ENCODE measurements at places on chromosomes 11 and 22.
A peak's percentile ranks its signal among the peaks of the same experiment; 100 is the strongest.

- H3K36me3 ChIP-seq = no peaks in the 10 kb centered on the region
- DNase-seq = no peak
- H3K27ac ChIP-seq = no peak overlapping the region
- H3K4me3 ChIP-seq = no peak overlapping the region
These were observed 16.1 kb downstream of the DGCR2 start for GRCh38 chr22:19105867-19106802.

DNA sequence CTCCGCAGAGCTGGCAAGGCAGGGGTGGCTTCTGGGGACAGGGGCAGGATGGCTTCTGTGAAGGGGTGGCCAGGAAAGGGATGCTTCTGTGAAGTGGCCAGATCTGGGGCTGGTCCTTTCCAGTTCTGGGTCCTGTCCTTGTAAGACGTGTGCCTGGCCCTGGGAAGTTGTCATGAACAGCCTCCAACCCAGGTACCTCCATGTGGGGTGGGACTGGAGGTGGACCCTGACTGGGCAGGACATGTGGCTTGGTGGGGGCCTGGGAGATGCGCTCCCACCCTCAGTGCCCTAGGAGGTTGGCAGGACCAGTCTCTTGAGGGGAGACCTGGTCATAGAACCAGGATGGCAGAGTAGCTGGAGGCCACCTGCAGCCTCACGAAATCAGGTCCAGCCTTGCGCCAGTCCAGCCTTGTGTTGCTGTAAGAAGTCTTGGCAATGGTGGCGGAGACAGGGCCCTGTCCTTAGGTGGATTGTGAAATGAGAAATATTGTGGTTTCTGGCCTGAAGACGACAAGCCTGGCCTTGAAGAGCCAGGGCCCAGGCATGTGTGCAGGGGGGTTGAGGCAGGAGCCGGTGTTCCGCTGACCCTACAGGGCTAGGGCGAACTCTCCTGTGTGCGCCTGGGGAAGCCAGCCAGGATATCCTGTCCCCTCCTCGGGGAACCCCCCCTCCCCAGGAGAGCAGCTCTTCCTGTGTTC lies 2.6 kb downstream of the KCNQ1 start:
- no peak overlapping the region for H3K4me3 ChIP-seq
- H3K4me1 ChIP-seq = peaks cover 9% of the 10 kb centered on the region
- DNase-seq = no peak
- H3K27ac ChIP-seq = no peak overlapping the region

GRCh38 chr11:7651140-7651551 lies 22.2 kb downstream of the CYB5R2 start:
- H3K27ac ChIP-seq = no peak overlapping the region
- H3K4me3 ChIP-seq = no peak overlapping the region
- H3K27me3 ChIP-seq = no peaks in the 10 kb centered on the region
- no peaks in the 10 kb centered on the region for H3K4me1 ChIP-seq
- no peak for DNase-seq
- H3K36me3 ChIP-seq = peaks cover 67% of the 10 kb centered on the region

DNA sequence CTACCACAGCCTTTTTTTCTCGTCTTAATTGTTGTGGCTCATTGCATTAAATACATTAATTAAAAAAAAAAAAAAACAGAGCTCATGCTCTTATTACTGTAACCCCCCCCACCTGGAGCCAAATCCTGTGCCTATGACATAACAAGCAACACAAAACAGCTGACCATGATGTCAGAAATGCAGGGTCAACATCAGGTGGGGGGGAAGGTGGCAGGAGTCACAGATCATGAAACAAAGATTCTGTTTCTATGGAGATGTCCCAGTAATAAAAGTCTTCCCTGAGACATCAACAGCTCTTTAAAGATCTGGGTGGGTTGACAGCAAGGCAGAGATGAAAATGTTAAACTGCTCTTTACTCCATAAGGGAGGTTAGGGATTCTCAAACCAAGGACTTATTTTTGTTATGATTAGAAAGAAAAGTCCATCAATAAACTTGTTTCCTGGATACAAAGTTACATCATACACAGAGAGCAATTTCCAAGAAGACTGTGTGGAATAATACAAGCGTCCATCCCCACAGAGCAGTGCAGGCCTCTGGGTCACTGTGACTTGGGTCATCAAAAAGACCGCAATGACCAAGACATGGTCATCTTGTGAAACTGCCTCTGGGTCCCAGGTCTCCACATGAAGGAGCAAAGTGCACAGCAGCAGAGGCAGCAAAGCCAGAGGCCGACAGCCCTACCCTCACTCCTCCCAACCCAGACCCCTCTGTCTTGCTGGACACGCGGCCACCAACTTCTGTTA lies 42.7 kb upstream of the CYP2D6 start:
- H3K4me1 ChIP-seq = peaks cover 30% of the 10 kb centered on the region
- H3K27ac ChIP-seq = no peak overlapping the region
- H3K36me3 ChIP-seq = peaks cover 16% of the 10 kb centered on the region
- H3K27me3 ChIP-seq = no peaks in the 10 kb centered on the region
- peak; percentile 41 for DNase-seq

DNA sequence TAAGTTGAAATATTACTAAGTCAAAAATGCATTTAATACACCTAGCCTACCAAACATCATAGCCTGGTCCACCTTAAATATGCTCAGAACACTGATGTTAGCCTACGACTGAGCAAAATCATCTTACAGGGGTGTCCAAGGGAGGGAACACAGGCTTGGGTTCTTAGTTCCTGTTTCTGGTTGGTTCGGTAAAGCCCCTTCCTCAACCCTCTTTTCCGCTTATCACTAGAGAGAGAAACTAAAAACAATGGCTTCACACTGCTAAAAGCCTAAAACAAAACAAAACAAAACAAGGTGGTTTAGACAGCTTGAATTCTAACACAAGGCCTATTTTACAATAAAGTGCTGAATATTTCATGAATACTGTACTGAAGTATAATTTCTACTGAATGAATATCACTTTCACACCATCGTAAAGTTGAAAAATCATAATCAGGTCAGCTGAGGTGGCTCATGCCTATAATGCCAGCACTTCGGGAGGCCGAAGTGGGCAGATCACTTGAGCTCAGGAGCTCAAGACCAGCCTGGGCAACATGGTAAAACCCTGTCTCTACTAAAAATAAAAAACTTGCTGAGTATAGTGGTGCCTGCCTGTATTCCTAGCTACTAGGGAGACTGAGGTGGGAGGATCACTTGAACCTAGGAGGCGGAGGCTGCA lies 118.0 kb downstream of the SIK3 start:
- no peak overlapping the region for H3K27ac ChIP-seq
- H3K4me1 ChIP-seq = peaks cover 5% of the 10 kb centered on the region
- H3K36me3 ChIP-seq = no peaks in the 10 kb centered on the region
- no peak overlapping the region for H3K4me3 ChIP-seq
- H3K27me3 ChIP-seq = no peaks in the 10 kb centered on the region

GRCh38 chr11:75541193-75542087 lies 15.7 kb upstream of the GDPD5 start:
- DNase-seq = no peak
- peaks cover 6% of the 10 kb centered on the region for H3K27me3 ChIP-seq
- no peak overlapping the region for H3K27ac ChIP-seq
- H3K36me3 ChIP-seq = no peaks in the 10 kb centered on the region

GRCh38 chr22:43897751-43898261 lies 6.0 kb upstream of the PNPLA5 start:
- no peak overlapping the region for H3K4me3 ChIP-seq
- H3K4me1 ChIP-seq = peaks cover 34% of the 10 kb centered on the region
- peaks cover 13% of the 10 kb centered on the region for H3K27me3 ChIP-seq
- H3K27ac ChIP-seq = no peak overlapping the region

DNA sequence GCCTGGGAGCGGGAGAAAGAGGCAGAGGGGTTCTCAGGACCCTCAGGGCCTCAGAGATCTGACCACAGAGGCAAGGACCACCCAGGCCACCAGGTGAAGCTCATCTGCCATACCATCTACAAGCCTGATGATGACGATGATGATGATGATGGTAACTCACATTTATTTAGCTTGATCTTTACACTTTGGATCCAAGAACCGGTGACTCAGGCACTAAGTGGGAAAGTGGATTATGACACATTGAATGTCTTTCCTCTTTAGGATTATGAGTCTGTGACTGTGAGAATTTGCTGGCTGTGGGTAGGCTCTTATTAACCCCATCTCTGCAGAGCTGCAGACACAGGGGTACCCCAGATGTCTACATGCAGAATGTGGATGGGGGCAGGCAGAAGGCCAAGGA lies 110.3 kb downstream of the DSCAML1 start:
- no peak overlapping the region for H3K27ac ChIP-seq
- H3K36me3 ChIP-seq = no peaks in the 10 kb centered on the region
- H3K27me3 ChIP-seq = peaks cover 42% of the 10 kb centered on the region
- no peaks in the 10 kb centered on the region for H3K4me1 ChIP-seq
- no peak overlapping the region for H3K4me3 ChIP-seq

- peaks cover 37% of the 10 kb centered on the region for H3K4me1 ChIP-seq
- H3K4me3 ChIP-seq = peak within 1 kb of the TSS; percentile 88
- peak; percentile 63 for DNase-seq
- H3K27ac ChIP-seq = peak within 1 kb of the TSS; percentile 86
- H3K27me3 ChIP-seq = no peaks in the 10 kb centered on the region
These were observed at the start of gene ZFTA for GRCh38 chr11:63768237-63769041. Gene ZFTA, minus strand, starts transcription at chr11:63768775. Its CDS starts 153 bp downstream, at chr11:63768622.

DNA sequence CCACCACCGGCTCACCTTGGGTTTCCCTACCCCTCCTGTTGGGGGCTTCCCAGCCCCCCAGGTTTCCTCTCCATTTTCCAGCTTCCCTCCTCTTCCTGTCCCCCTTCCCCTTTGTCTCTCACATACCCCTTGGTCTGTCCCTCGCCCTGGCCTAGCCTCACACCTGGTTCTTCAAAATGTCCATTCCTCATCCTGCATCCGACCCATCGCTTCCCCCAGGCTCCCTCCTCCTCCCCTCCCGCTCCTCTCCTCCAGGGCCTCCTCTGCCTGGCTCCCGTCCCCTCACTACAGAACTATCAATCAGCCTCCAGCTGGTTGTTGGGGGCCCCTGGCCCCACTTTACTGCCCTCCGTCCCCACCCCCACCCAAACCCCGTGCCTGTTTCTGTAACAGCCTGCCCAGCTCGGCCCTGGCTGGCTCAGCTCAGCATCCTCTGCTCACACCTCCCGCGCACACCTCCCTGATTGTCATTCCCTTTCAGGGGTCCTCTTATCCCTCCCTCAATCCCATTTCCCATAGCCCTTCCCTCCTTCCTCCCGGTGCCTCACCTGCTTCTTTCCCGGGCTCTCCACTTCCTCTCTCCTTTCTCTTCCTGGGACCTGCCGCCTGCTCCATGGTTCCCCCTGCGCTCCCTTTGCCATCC lies 1.2 kb downstream of the CNIH2 start:
- H3K27me3 ChIP-seq = peaks cover 13% of the 10 kb centered on the region
- DNase-seq = no peak
- H3K4me3 ChIP-seq = no peak overlapping the region

DNA sequence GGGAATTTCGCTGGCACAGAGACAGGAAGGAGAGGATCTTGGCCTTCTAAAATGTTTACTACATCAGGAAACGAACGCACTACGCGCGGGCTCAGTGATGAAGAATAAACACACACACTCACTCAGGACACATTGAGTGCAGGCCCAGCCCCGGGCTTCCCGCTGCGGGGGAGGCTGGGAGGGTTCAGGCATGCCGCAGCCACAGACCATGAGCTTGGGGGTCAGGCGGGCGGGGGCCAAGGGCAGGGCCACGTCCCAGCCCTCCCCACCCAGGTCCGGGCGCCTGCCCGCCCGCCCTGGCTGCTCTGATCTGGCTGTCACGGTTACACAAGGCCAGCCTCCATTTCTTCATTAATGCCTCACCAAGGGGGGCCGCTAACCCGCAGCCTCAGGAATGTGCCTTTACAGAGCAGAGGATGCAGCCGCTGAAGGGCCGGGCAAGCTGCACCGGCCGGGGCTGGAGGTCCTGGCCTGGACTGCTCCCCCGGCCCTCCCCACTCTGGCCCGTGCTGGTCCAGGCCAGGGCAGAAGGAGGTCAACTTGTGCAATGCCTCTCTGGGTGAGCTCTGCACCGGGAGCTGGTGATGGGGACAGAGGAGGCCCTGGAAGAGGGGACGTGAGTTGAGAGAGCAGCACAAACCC lies 41.7 kb downstream of the IGF2 start:
- H3K27me3 ChIP-seq = no peaks in the 10 kb centered on the region
- peak overlapping the region; percentile 93 for H3K27ac ChIP-seq
- H3K4me3 ChIP-seq = no peak overlapping the region
- peak; percentile 93 for DNase-seq

DNA sequence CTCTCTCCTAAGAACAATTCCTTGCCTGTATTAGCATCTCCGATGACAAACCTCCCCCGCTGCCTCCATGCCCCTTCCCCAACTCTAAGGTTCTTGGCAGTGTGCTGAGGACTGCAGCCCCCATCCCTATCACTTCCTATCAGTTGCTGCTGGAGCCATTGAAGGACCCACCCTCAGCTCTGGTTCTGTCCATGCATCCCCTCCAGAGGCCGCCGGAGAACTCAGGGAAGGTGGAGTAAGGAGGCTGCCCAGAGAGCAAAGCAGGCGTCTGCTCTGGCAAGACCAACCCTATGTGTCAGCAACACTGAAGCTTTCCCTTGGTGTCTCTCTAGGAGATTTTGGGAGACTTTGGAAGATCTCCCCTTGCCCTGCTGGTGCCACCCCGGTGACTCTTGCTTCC lies 1139.5 kb downstream of the TBC1D22A start:
- no peak for DNase-seq
- no peaks in the 10 kb centered on the region for H3K36me3 ChIP-seq
- no peak overlapping the region for H3K27ac ChIP-seq

- no peak for DNase-seq
- no peak overlapping the region for H3K27ac ChIP-seq
- H3K4me3 ChIP-seq = no peak overlapping the region
- no peaks in the 10 kb centered on the region for H3K36me3 ChIP-seq
These were observed 306.8 kb downstream of the CNTN5 start for GRCh38 chr11:99327527-99327926.

DNA sequence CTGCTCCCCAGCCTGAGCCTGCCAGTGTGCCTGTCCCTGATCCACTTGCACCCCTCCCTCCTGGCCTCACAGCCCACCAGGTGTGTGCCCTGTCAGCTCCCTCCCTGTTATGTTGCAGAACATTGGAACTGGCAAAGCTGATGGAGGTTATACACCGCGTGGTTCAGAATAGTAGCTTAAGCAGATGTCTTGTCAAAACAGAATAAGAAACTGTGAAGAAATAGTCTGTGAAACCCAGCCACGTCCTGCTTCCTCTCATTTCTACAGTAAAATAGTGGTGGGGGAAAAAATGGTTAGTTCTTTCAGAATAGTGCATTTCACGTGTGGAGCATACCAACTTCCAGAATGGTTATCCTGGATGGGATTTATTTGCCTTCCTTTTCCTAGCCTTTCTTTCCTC lies 161.2 kb upstream of the NAV2 start:
- H3K4me3 ChIP-seq = no peak overlapping the region
- H3K27ac ChIP-seq = no peak overlapping the region
- H3K27me3 ChIP-seq = peaks cover 59% of the 10 kb centered on the region
- DNase-seq = no peak
- peaks cover 2% of the 10 kb centered on the region for H3K4me1 ChIP-seq

- DNase-seq = no peak
- peaks cover 20% of the 10 kb centered on the region for H3K4me1 ChIP-seq
- no peaks in the 10 kb centered on the region for H3K36me3 ChIP-seq
- H3K27me3 ChIP-seq = peaks cover 5% of the 10 kb centered on the region
- no peak overlapping the region for H3K27ac ChIP-seq
- H3K4me3 ChIP-seq = no peak overlapping the region
These were observed 57.4 kb downstream of the LINC01488 start for GRCh38 chr11:69538854-69539253.

All from mesenchymal stem cell (in vitro differentiated cells and primary cell).